ENCODE measurements at places on chromosomes 4 and X.

- no peak for DNase-seq
These were observed 67.1 kb downstream of the GPR143 start for GRCh38 chrX:9698576-9698975.

DNA sequence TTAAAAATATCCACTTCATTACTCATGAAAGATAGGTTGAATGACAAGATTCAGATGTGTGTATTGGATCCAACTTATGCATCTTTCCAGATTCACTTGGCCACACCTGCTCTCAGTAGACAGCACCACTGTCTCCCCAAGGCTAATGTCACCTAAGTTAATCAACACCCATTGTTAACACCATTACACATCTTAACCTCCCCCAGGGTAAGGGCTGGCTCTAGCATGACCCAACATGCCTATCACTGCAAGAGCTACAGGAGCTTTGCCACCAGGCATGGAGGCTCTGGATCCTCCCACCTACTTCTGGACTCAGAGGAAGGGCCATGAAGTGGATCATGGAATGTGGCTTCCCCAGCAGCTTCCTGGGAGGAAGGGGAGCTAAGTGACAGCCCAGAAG, 32.8 kb upstream of the LSM6 start:
- no peak for DNase-seq

DNA sequence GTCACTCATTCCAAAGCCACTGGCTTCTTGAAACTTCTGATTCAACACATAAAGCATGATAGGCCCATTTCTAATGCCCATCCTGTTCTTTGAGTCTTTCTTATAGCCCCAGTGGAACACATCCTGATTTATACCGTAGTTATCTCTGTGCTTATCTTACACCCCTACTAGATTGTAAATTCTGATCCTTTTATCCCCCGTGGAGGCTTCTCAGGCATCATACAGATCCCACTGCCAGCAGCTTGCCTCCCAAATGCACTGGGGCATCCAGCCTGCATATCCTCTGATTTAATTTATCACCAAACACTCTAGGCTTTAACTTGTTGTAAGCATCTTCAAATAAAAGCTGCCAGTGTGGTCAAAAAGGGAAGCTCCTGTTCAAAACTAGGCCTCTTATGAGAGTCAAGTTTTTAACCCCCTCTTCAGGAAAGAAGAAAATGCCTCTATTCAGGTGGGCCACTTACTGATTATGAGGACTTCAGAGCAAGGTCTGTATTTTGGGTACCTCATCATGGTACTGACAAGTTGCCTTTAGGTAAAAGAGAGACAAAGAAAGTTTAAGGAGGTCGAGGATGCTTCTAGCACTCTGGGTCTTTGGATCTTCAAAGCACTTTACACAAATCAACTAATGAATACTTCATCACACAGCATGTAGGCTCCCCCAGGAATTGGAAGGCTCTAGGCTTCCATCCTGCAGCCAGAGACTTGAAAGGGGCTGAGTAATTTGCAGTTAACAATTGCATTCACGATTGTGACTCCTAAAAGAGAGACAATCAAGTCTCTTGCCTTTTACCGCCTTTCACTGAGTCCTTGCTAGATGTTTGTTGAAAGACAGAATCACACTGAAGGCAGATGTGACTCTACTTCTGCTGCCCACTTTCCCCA, 95.8 kb upstream of the LDB2 start:
- DNase-seq, result no peak

GRCh38 chr4:19074036-19074435, 1052.5 kb upstream of the LCORL start:
- no peak for DNase-seq

GRCh38 chrX:12304261-12304660, 166.0 kb downstream of the FRMPD4 start:
- DNase-seq, result no peak

GRCh38 chr4:94426783-94427182, 25.0 kb upstream of the PDLIM5 start:
- DNase-seq, result no peak

- DNase-seq, result no peak
These were observed 205.0 kb upstream of the HAND2 start for GRCh38 chr4:173735049-173735448.

DNA sequence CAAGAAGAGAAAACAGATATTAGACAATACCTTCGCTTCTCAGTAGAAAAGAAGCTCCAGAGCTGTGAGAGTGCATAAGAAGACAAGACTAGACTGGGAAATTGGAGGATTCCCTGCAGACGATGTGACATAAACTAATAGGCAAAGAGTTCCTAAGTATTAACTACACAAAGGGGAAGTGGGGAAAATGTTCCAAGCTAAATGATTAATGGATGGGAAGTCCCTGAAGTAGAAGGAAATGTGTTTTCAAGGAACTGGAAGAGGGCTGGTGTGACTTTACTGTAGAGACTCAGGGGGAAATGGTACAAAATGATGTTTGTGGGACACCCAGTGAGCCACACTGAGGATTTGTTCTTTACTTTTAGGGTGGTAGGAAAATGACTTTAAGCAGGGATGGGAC, 69.7 kb upstream of the DCLK2 start:
- no peak for DNase-seq

- DNase-seq, result no peak
These were observed 97.5 kb upstream of the CBR4 start for GRCh38 chr4:169107528-169107927.

DNA sequence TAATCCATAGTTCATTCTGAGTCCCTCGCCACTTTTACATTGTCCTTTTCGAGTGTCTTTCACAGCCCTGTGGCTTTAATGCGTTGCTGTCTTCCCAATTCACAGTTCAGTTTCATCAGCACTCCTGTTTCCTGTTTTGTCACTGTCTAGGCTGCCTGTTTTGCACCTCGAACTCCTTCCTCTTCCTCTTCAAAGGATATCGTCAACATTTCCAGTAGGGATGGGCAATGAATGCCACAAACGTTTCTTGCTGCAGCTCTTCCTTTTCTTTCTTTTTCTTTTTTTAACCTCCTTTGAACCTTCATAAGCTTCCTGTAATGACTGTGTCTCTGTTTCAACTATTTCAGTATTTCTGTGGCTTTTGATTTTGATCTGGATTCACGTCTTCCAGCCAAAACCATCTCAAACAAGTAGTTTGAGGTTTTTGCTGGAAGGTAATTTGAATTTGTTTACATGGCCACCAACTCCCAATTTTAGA, 105.4 kb downstream of the ANXA3 start:
- DNase-seq, result no peak

GRCh38 chr4:185145572-185145971, 2.5 kb downstream of the SLC25A4 start:
- no peak for DNase-seq

- DNase-seq, result peak; percentile 61
These were observed 586 bp downstream of the BCAP31 start for GRCh38 chrX:153723351-153724251.

DNA sequence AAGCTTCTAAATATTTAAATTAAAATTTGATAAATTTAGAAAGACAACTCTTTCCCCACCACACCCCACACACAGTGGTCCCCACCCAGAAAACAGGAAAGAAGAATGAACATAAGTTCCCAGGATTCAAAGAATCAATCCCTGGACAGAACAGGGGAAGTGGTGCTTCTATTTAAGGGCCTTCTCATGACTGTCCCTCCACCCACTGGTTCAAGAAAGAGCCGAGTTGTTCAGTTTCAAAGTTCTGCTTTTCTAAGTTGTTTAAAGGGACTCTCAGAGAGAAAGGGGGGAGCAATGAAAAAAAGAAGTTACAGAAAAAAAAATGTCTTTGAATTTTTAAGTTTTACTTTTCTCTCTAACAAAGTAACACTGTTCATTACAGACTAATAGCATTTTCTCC, 195.8 kb downstream of the PDGFC start:
- DNase-seq, result no peak

DNA sequence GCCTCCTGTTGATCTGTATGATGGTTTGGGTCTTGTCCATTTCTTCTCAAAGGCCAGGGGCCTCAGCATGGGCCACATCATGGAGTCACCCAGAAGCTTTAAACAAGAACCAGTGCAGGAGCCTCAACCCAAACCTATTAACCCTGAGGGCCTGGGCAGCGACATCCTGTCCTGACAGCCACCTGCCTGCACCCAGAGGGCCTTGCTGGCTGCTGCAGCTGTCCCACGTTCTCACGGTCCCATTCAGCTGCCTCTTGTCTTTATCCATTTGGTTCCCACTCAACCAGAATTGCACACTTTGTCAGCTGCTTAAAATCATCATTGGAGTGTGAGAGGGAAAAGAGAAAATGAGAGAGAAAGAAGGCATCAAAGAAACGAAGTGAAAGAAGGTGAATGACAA, 21.6 kb downstream of the C4orf50 start:
- DNase-seq, result no peak

DNA sequence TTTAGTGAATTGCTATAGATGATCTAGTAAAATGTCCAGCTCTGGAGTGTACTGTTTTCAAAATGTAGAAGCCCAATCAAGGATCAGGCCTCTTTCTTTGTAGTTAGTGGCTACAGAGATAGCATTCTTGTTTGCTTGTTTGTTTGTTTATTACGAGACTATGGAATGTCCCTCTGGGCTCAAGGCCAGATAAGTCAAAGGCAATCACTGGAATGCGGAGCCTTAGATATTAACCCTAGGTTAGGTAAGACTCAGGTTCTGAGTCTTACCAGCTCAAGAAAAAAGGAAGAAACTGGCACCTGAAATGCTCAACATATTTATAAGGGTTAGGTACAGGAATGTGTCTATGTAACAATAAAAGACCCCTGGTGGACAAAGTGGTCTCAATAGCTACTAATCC, 261.5 kb downstream of the SLC7A11 start:
- DNase-seq, result no peak

- DNase-seq, result no peak
These were observed 317.5 kb upstream of the RASGEF1B start for GRCh38 chr4:81789158-81789557.

DNA sequence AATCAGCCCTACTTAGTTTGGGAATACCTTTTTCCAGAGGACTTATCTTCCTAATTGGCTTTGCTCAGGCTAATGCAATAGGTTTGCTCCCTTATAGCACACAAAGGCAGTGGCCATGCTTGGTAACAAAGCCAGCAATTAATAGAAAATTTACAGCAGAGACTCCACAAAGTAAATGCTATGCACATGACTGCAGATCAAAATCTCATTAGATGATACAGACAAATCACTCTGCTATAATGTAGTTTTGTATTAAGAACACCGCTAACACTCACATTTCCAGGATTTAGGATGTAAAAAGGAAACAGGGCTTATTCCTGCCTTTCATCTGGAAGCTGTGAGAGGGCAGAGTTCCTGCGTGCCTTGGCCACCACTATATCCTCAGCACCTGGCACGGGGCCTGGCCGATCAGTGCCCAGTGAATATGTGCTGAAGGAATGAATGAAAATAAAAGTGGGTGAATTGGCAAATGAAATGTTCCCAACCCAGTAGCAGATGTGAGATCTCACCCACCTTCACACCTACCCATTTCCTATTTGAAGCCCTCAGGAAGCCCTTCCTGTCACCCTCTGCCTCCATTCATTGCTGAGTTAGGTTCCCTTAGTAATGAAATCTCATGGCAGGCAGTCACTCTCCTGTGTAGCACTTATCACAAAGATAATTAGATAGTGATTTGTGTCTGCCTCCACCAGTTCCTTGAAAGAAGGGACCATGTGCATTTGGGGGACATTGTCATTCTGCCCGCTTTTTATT, 5.1 kb downstream of the SEPTIN6 start:
- no peak for DNase-seq

DNA sequence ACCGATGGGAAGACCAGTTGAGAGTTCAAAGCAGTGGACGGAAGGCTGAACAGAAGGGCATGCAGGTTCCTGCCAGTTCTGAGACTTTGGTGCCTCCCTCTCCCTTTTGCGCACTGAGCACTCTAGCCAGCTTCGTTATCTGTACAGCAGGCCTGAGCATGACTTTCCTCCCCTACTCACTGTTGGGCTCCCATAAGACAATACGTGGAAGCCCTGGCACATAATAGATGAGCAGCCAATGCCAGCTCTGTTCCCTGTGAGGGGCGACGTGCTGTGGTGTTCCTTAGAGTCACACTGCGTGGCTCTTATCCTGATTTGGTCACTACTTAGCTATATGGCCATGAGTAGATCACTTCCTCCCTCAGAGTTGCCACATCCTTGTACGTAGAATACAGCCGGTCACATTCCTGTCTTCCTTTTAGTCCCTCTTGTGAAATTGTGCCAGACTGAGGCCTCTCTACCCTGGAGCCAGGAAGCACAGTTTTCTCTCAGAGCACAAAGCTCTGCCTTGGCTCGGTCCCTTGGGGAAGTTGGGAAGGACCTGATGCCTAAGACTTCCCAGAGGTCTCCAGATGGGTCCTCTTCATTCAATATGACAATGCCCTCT, 160.4 kb upstream of the MAMLD1 start:
- no peak for DNase-seq

DNA sequence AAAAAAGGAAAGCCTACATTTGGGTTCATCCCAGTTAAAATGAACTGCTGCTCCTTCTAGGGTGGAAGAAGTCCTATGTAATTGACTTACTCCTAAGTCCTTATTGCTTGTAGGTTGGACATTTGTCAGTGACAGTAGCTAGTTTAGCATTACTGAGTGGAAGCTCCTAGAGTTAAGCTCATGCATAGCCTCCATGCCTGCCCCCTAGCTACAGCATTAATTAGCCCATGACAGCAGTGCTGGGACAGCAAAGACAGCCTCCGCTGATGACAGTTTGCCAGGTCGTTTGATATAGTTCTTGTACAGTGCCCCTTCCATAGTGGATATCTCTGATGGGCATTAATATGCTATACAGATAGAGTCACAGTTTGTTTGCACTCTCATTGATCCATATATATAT, 18.7 kb upstream of the GALNTL6 start:
- no peak for DNase-seq

- DNase-seq, result no peak
These were observed 146.7 kb upstream of the FAM9B start for GRCh38 chrX:9180623-9181022.

- DNase-seq, result no peak
These were observed 45.5 kb upstream of the FAM241A start for GRCh38 chr4:112099701-112100297.

- DNase-seq, result no peak
These were observed 47.4 kb downstream of the ASIC5 start for GRCh38 chr4:155818639-155819038.

DNA sequence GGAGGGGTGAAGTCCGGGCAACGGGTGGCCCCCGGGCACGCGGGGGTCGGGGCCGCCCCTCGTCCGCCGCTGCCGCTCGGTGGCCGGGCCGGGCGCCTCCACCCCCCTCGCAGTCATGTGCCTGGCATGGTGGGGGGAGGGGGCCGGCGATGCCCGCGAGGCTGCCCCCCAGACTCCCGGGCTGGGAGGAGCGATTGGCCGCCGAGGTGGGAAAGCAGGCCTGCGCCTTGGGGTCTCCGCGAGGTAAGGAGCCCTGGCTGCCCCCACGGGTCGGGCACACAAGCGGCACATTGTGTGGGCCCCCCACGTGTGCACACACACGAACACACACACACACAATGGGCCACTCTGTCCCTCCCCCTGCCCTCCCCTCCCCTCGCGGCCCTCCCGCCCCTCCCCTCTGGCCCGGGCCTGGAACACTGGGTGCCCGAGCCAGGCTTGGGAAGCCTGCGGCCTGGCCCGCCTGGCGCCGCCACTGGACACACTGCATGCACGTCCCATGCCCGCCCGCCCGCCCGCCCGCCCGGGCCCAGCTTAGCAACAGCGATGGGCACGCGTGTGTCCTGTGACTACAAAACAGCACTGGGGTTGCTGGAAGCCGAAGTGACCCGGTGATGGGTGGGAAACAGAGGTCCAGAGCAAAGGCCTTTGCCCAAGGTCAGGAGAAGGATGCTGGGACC, 1.3 kb downstream of the SLC6A8 start:
- DNase-seq, result peak; percentile 36

GRCh38 chrX:144616317-144616716, 631.0 kb upstream of the SPANXN1 start:
- DNase-seq, result no peak

- no peak for DNase-seq
These were observed 35.2 kb downstream of the ARL9 start for GRCh38 chr4:56540826-56541225.
